ENCODE measurements at places on chromosomes 12 and 14.

GRCh38 chr12:105480162-105480561, 149.7 kb downstream of the C12orf75 start:
- no peak for DNase-seq

GRCh38 chr14:95664066-95664465, 22.2 kb upstream of the TCL1B start:
- DNase-seq = no peak

- DNase-seq = no peak
Measured at GRCh38 chr14:100372357-100373048, 49.4 kb downstream of the SLC25A47 start.

- DNase-seq = no peak
Measured at GRCh38 chr12:93043192-93043876, 114.2 kb upstream of the EEA1 start.

DNA sequence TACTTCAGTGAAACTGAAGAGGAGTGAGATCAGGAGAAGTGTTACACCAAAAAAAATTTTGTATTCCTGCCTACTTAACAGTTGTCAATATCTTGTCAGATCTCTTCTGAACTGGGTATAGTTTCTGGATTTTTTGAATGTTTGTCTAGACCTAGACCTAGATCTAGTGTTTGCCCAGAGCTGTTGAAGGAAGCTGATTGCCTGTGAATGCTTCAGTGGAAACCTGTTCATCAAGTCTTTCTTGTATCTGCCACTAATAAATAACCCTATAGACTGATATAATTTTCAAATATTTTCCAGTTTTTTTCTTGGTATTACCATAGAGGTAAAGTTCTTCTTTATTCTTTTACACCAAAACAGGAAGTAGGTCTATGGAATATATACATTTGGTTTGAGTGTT, 781.5 kb upstream of the FBXO33 start:
- DNase-seq = no peak

GRCh38 chr14:50615552-50615951, 52.6 kb downstream of the SAV1 start:
- DNase-seq = no peak

DNA sequence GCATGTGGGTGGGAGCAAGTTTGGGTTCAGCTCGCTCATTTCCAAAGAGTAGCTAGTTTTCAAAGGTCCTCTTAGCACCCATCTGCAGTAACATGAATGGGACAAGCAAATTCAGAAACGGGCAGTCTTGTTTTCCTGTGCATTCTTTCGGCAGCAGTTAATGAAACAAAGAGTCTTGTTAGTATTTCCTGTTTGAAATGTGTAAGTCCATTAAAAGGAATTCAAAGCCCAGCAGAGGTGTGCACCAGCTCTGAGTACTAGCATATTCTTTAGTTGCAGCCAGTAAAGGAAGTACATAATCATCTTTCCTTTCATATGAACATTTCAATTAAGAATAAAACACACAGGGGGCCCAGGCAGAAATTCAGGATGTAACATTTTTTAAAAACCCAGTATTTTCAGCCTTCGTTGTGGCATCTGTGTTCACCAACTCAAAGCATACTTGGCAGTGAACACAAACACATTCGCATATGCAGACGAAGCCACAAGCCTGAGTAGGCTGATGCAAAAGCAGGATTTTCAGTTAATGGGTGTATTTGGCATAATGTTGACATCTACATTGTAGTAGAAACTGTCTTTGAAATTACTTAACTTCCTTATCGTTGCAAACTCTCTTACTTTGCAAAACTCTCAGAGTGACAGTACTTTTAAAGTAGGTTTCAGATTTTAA, 570.0 kb upstream of the FLRT2 start:
- DNase-seq = no peak

DNA sequence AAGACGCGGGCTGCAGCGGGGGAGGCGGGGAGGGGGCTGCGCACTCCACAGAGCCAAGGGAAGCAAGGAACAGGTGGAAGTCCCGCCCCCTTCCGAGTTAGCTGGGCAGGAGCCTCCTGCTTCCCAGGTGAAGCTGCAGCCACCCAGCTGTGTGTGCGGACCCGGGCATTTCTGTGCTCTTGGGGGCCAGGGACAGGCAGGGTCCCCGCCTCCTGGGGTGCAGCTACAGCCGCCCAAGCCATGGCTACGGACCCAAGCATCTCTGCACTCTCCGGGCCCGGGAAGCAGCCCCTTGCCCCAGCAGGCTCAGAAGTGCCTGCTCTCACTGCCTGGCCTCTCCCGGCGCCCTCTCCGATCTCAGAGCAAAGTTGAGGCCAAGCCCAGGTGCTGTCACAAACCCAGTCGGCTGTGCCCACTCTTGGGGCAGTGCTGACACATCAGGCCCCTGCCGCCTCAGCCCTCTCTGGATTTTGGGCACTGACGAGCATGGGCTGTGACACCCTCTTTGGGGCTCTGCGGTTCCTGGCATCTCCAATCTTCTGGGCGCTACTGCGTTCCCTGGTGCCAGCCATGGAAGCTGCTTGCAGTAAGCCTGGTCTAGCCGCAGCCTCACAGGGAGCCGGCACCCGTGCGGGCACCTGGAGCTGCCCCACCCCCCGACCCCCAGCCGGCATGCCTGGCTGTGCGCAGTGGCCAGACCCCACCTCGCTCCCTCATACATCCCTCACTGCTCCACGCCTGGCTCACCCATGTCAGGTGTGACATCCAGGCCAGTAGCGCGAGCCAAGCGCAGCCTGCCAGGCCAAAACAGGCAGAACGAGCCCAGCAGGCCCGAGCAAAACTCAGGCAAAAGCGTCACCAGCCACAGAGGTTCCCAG, 8.5 kb upstream of the MGAT4C start:
- DNase-seq = no peak

DNA sequence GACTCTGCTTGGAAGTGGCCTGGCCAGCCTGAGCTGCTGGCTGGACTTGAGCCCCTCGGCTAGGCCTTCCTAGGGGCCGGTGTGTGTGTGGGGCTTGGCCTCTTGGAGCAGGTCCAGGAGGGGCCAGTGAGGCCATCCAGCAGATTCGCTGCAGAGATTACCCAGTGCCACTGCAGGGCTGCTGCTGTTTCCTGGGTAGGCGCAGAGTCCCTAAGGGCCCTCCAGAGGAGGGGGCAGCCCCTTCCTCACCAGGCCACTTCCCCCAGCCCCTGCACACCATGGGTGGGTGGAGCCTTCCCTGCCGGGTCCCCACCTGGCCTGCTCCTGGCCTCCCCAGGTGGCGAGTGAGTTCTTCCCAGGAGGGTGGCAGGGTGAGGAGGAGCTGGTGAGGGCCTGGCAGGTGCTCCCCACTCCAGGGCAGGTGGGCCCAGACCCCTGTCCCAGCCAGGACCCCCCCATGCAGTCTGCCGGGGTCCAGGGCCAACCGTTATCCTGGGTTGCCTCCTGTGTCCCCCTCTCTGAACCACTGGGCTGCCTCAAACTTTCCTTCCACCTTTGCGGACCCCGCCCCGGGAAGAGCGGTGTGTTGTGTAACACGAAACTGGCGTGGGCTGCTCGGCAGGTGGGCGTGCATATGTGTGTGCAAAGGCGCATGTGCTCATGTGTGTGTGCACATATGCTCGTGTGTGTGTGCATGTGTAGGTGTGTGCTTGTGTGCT, 25.1 kb downstream of the ASPG start:
- no peak for DNase-seq

DNA sequence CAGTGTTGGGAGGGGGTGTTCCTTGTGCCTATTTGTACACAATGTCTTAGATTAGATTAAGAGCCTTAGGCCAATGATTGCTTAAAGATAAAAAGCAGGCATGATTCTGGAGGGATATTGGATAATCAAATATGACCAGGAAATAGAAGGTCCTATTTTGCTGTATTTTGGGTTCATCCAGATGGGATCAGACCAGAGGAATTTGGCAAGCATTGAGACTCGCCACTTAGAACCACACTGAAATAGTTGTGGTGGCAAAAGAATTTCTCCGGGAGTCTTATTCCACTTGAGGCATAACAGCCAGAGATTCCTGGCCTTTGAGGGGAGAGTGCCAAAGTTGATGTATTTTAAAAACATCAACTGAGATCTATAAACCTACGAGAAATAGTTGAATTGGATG, 327.2 kb downstream of the RAD51B start:
- DNase-seq = no peak

DNA sequence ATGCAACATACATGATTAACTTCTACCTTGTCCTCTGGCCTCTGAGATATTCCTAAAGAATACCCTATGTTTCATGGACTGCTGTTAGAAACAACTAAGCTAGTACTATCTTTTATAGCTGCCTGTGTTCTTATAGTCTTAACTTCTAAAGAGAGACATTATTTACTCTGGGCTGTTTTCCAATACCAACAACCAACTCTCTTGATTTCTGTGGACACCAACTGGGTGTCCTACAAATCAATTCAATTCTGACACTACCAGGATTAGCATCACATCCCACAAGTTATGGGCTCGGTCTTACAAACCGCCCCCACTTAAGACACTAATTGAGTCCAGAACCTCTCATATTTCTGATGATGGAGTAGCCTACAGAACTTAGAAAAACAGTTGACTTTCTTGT, 8.3 kb downstream of the XPOT start:
- no peak for DNase-seq

- peak; percentile 40 for DNase-seq
Measured at GRCh38 chr12:100987552-100988521, 193.3 kb downstream of the ANO4 start.

GRCh38 chr12:39736406-39736805, 116.8 kb upstream of the ABCD2 start:
- DNase-seq = no peak

GRCh38 chr12:102300824-102301461, 103.3 kb upstream of the PMCH start:
- no peak for DNase-seq

DNA sequence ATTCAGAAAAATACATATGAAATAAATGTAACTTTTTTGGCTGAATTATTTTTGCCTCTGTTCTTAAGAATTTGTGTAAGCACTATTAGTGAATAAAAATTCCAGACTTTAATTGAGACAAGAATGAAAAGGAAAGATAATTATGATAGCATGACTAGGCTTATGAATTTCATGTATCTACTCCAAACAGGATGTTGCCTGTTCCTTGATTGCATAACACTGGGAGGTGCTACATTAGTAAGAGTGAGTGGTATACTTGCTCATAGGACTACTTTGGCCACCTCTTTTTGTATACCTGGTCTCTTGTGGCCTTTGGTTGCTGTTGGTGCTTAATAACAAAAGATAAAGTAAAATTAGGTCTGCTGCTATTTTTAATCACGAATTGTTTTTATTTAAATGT, 112.8 kb downstream of the NAV3 start:
- DNase-seq = no peak

DNA sequence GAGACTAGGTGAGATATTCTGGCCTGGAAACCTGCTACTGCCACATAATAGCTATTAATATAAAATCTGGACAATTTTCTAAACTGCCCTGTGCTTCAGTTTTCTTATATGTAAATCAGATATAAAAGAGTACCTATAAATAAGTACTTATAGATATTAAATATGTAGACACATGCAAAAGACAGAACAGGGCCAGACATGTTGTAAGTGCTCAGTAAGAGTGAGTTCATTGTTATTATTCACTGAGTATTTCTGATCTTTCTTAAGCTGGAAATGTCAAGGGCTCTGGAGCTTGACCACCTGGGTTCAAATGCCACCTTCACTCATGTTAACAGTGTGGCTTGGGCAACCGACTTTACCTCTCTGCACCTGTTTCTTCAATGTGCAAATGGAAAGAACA, 179.8 kb downstream of the GALC start:
- DNase-seq = no peak

DNA sequence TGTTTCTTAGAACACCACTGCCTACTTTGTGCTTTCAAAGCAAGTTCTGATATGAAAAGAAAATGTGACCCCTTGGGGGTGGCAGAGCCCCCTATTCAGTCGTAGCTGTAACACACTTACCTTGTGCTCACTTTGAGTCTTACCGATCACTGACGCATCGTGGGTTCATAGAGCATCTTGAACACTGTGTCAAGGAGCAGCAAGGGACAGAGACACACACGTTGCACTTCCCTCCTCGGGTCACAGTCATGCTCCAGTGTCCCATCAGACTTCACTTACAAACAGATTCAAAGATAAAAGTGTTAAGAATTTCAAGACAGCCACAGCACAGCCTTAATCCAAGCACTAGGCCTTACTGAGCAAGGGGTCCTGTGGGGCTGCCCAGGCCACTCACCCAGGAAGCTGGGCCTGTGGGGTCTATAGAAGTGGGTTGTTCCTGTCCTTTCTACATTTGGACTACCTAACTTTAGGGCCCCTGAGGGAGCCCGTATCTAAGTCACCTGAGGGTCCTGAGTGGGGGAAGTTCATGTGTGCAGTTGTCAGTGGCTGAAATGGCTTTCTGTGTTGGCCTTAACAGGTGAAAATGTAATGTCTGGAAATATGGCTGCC, 75.4 kb upstream of the BDKRB2 start:
- DNase-seq = no peak

DNA sequence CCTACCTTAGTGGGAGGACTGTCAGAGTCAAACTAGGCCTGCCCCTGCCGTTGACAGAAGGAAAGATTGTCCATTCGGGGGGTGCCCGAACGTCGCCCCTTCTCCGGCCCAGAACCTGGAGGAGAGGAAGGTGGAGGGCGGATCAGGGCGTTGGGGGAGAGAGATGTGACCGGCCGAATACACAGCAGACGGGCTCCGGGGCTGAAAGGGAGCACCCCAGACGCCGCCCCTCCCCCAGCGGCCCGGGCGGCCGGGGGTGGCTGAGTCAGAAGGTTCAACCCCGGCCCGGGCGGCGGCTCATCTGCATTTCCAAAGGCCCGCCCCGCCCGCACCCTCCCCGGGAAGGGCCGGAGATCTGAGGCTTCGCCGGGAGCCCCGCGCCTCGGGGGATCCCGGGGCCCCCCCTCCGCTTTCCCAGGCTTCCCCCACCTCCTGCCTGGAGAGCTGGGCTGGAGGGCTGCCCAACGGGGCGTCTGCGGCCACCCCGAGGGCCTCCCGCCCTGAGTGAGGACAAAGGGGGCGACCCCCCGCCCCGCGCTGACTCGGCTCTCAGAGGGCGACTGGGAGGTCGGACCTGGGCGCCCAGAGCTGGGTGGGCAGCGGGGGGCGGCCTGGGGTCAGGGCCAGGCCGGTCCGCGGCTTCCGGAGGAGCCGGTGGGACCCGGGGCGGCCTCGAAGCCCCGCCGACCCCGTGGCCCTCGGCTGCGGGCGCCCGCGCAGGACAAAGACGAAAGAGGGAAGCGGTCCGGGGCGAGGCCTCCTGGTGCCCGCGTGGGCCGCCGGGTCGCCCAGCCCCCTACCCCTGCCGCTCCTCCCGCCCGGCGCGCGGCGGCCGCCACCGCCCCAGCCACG, 3.7 kb upstream of the SETD1B start:
- DNase-seq = peak; percentile 75

All from T-helper 1 cell (primary cell).